ENCODE measurements at places on chromosomes 16 and 17.

- DNase-seq, result no peak
These were observed 376.3 kb downstream of the CDH8 start for GRCh38 chr16:61659936-61660335.

DNA sequence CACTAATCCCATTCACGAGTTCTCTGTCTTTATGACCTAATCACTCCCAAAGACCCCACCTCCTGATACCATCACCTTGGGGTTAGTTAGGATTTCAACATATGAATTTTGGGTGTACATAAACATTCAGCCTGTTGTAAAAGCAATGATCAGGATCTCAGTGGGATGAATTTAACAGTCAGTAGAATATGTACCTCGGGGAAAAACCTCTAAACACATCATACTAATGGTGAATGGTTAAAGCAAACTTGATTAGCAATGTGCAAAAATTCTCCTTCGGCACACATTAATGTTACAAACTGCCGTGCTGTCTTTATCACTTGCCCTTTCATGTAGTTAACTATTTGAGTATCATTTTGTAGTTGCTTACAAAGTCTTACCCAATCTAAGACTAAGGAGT, 10.2 kb downstream of the RNF112 start:
- no peak for DNase-seq

DNA sequence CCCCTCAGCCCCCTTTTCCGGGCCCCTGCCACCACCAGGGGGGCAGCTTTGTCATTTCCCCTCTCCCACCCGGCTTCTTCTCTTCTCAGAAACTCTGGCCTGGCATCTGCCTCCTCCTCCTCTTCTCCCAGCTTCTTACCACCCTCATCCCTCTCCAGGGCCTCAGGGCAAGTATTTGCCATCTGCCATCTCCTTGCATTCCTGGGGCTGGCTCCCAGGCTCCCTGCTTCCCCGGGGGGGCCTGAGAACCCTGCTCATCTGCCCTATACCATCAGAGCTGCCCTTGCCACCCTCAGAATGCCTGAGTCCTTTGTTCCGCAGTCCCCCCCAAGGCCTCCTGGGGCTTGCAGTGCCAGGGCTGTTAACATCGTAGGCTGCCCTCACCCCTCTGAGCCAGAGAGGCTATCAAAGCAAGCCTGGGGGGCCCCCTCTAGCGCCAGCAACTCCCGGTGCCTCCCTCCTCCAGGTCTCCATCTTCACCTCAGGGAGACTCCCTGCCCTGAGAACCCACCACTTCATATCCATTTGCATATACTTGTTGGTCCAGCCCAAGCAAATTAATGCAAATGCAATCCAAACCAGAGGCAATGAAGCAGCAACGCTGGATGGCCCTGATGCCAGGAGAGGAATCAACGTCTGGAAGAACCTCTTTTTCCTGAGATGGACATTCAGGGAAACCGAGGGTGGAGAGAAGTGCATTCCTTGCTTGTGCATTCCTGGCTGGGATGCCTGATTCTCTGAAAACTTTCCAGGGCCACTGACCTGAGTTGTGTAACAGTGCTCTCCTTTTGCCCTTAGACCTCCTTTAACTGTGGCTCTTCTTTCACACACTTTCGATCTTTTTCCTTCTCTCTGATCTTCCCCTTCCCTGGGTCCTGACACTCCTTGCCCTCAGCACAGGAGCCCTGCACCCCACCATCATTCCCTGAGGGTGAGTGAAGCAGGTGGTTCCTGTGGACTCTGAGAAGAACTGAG, 20.7 kb upstream of the SP2 start:
- no peak for DNase-seq

DNA sequence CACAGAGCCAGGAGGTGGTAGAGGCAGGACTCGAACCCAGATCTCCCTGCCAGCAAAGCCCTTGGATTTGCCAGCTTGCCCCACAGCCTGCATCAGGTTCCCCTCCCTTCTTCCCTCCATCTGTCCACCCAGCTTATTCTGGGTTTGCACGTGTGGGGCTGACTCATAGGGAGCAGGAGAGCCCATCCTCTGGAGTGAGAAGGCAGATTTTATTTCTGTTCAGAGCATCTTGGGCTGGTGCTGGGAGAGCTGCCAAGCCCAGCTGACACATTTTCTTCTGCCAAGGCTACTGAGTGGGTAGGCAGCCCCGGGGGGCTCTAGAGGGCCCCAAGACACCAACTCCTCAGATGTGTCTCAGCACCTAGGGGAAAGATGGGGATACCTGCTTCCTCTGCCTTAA, 106.3 kb upstream of the CRHR1 start:
- no peak for DNase-seq

DNA sequence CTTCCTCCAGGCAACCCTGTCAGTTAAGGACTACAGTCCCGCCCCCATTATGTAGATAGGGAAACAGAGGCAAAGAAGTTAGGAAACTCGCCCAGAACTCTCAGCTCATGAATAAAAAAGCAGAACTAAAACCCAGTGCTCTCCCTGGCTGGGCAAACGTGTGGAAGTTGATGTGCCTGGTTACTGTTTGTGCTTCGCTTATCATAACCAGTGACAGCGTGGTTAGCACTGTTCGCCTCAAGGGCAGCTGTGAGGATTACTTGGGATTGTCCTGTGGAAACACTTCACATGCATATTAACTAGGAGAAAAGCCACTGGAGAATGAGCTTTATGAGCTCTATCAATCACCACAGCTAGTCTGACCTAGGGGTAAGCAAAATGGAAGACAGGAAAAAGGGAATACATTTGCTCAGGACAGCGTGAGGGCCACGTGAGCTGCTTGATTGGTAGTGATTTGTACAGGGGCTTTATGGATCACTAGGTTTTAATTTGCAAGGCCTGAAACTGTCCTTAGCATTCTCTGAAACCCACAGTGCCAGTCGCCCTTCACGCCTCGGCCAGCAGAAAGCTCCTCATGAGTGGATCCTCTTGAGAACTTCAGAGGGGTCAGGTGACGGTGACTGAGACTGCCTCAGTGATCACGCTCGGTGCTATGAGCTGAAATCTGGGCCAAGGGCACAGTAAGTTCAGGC, 19.9 kb downstream of the CYB5D2 start:
- DNase-seq, result peak; percentile 72

- DNase-seq, result no peak
These were observed 40.9 kb downstream of the ENGASE start for GRCh38 chr17:79115487-79115886.

GRCh38 chr17:57938061-57938502, 17.1 kb downstream of the CUEDC1 start:
- peak; percentile 15 for DNase-seq

DNA sequence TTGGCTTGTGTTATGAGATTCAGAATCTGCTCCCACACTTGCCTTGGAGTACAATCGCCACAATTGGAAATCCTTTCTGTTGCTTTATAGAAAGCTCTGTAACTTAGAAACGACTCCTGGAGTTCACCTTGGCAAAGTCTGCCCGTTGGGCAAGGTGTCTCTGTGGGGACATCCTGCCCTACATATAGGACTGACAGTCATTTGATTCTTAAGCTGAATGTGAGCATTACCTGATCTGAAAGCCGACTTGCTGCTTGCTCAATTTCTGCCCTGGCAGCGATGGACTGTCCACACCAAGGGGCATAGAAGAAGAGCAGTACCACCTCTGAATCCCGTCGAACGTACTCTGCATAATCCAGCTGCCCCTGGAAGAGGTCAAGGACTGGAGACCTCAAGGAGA, 6.9 kb downstream of the TXNDC11 start:
- no peak for DNase-seq

Data from eye (tissue), 1 donor.